ENCODE measurements at places on chromosomes 5 and 9.
A peak's percentile ranks its signal among the peaks of the same experiment; 100 is the strongest.

DNA sequence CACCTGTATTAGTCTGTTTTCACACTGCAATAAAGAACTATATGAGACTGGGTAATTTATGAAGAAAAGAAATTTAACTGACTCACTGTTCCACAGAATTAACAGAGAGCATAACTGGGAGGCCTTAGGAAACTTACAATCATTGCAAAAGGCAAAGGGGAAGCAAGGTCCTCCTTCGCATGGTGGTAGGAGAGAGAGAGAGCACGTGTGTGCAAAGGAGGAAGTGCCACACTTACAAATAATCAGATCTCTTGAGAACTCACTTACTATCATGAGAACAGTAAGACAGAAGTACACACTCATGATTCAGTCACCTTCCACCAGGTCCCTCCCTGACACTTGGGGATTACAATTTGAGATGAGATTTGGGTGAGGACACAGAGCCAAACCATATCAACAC, 258.7 kb downstream of the TRIM32 start:
- peak; percentile 19 for DNase-seq

GRCh38 chr5:60436518-60436917, 263.4 kb downstream of the DEPDC1B start:
- DNase-seq = no peak

DNA sequence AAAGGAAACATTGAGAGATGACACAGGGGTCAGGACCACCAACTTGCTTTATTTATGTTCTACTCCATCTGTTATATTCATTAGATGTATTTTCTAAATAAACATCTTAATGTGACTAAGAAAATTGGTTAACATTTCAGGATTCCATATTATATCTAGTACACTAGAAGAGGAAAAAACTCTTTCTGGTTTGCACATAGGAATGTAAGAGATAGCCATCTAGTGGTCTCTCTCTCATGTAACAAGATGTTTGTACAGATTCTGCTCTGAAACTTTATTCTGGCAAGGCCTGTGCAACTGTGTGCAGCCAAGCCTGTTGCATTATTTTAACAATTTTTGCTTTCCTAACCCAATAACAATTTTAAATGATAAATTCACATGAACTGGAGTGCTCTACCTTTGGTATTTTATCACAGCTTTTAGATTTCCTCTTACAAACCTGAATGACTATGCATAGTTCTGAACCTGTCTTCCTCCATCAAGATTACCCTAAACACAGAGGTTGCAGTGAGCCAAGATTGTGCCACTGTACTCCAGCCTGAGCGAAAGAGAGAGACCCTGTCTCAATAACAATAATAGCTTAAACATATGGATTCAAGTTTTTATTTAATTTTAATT, 148.2 kb downstream of the GIN1 start:
- DNase-seq = peak; percentile 8

DNA sequence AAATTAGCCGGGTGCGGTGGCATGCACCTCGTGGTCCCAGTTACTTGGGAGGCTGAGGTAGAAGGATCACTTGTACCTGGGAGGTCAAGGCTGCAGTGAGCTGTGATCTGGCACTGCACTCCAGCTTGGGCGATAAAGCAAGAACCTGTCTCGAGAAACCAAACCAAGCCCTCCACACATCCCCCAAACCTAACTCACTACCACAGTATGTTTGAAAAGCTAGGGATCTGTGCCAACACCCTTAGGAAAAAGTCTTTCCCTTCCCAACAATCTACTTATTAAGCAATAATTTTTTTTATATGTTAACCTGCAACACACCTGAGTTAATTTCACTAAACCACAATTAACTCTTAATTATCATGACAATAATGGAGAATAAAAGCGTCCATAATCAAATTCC, 2.2 kb downstream of the UBTD2 start:
- DNase-seq = no peak

DNA sequence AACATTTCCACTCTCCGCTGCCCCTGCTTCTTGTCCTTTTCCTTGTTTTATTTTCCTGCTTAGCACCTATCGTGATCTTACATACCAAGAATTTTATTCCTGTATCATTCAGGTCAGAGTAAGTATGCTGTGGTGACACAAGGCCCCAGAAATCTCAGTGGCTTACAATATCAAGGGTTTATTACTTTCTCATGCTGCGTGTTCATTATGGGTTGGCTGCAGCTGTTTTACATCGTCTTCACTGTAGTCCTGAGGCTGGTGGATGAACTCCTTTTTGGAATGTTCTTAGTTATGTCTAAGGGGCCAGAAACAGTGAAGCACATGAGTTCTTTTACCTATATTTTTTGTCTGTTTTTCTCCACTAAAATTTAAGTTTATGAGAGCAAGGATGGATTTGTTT, 51.2 kb downstream of the FCHO2 start:
- DNase-seq = no peak
